ENCODE measurements at places on chromosomes 1 and 21. TPM values are rescaled to one million over a fixed set of nuclear protein-coding genes. Genes with fewer than 3 reads are reported as not detected.

The PTPRC gene
- total RNA-seq = 697 TPM

The RCOR3 gene
- total RNA-seq = 64.0 TPM

The CYP4Z1 gene
- total RNA-seq = not detected

The SHE gene
- 0.13 TPM for total RNA-seq

The NGF gene
- not detected for total RNA-seq

The TNNI3K gene
- not detected for total RNA-seq

The RRP1B gene
- total RNA-seq = 30.3 TPM

The RNU1-2 gene
- total RNA-seq = 3,922 TPM

The OR10Z1 gene
- not detected for total RNA-seq

The ZNF593OS gene
- not detected for total RNA-seq

The CYYR1 gene
- total RNA-seq = not detected

The RBP7 gene
- total RNA-seq = 1.1 TPM

The OR2T33 gene
- not detected for total RNA-seq

The RAB25 gene
- 1.4 TPM for total RNA-seq

The TCHHL1 gene
- total RNA-seq = not detected

The LDLRAD1 gene
- not detected for total RNA-seq

The NBPF4 gene
- not detected for total RNA-seq

The VANGL2 gene
- total RNA-seq = not detected

The CLCA1 gene
- not detected for total RNA-seq

The KCNE1 gene
- total RNA-seq = not detected

The AUNIP gene
- total RNA-seq = 0.31 TPM

The FDPS gene
- total RNA-seq = 63.0 TPM

The RHOU gene
- 2.0 TPM for total RNA-seq
